ENCODE measurements at places on chromosomes 16 and 17.
A peak's percentile ranks its signal among the peaks of the same experiment; 100 is the strongest.

DNA sequence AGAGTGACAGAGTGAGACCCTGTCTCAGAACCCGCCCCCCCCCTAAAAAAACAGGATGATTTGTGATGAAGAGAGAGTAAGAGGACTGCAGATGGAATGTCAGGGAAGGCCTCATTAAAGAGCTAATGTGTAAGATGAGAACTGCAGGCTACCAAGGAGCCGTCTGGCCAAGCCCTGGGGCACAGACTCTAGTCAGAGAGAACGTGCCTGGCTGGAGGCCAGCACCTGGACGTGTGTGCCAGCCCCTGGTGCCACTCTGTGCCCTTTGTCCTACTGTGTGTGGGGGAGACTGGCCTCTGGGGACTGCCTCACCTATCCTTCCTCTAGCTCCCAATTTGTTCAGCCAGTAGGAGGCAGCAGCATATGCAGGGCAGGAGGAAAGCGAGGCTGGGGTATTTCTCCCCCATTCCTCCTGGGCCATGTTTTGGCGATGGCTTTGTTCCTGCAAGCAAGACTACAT, 37.1 kb downstream of the KNOP1 start:
- DNase-seq: no peak

DNA sequence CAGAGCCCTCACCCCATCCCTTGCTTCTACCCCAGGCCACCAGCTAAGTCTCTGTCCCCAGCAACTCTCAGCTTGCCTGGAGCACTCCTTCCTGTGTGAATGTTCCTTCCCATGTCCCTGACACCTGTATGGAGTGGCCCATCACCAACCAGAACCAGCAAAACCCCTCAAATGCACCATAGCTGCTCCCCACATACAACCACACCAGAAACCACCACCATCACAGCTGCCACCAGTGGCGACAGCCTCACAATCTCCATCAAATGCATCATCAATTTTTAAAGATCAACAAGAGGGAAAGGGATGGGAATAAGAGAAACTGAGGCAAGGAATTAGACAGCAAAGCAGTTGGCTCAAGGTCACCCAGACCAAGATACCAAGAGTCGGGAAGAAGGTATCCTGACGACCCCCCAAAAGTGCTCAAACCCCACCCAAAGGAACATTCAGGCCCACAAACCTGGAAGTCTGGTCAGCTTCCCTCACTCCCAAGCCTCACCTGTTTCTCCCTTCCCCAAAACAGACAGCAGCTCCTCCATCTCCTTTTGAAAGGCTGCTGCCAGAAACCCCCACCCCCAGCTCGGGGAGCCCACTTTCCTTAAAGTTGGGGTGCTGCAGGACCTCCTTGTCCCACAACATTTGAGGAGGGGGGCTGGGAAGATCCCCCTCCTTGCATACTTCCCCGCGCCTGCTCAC, 1.8 kb downstream of the SRCIN1 start:
- no peak for DNase-seq

GRCh38 chr17:77449908-77450741, 309.4 kb downstream of the SEC14L1 start:
- no peak for DNase-seq

DNA sequence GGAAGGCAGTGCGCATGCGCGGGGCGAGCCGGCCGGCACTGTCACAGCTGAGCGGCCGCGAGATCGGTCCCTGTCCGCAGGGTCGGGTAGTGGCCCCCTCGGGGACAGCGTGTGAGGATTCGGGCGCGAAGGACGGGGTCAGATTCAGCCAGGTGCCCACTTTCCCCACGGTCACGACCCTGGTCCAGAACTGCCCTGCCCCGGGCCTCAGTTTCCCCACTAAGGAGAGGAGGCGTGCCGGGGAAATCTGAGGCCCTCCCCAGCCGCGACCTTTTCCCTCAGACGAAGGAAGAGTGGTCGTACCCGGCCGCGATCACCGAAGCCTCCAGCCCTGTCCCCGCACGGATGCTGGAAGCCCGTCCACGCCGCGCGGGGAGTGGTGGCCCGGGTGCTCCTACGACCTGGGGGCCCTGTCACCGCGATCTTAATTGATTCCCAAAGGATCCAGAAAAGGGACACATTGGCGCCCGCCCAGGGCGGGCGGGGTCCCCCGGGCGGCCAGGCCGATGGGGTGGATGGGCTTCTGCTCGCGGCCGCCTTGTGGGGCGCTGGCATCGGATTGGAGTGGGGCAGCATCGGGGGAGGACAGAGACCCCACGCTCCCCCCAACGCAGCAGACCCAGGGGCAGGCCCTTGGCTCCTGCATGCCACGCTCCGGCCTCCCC, 57.7 kb downstream of the SRL start:
- no peak for DNase-seq

GRCh38 chr16:83533193-83533592, 274.6 kb upstream of the HSBP1 start:
- DNase-seq: no peak

GRCh38 chr17:46942441-46943217, 19.7 kb downstream of the GOSR2 start:
- DNase-seq: peak; percentile 29

- no peak for DNase-seq
These were observed 79.7 kb upstream of the CPHXL start for GRCh38 chr16:75805946-75806345.

- no peak for DNase-seq
These were observed 608.5 kb downstream of the KCNJ18 start for GRCh38 chr17:22300731-22301352.

GRCh38 chr16:29312835-29313558, 93.5 kb downstream of the NPIPB11 start:
- no peak for DNase-seq

- DNase-seq: no peak
These were observed 72.0 kb upstream of the CDH5 start for GRCh38 chr16:66294507-66294906.

DNA sequence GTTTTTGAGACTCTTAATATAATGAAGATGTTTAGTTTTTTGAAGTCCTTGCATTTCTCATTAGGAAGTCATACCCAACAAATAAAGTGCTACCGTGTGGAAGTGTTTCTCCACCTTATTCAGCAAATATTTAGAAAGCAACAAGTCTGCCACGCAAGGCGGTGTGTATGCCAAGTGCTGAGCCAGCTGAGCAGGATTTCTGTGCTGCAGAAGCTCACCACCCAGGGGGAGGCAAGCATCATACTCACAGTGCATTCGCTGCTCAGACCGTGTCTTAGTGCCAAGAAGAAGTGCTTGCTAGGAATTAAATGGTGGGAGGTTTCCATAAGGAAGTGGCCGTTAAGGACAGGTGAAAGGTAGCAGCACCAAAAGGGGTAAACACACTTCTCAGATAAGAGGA, 111.2 kb downstream of the ARHGAP44 start:
- no peak for DNase-seq

DNA sequence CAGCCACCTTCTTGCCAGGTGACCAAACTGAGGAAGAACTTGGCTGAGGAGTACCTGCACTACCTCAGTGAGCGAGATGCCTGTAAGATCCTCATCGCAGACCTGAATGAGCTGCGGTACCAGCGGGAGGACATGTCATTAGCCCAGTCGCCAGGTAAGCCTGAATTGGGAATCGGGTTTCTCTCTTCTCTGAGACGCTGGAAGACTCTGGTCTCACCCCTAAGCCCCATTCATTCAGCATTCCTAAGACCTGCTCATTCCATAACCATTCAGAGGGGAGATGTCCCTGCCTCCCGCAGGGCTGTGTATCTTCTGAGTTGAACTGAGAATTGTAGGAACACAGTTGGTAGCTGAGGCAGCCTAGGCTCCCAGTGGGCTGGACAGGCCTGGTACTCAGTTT, 17.0 kb upstream of the THAP11 start:
- no peak for DNase-seq

- DNase-seq: no peak
These were observed 21.4 kb downstream of the DCUN1D3 start for GRCh38 chr16:20878682-20879147.

- DNase-seq: no peak
These were observed 344.9 kb downstream of the CPPED1 start for GRCh38 chr16:12458591-12459358.

DNA sequence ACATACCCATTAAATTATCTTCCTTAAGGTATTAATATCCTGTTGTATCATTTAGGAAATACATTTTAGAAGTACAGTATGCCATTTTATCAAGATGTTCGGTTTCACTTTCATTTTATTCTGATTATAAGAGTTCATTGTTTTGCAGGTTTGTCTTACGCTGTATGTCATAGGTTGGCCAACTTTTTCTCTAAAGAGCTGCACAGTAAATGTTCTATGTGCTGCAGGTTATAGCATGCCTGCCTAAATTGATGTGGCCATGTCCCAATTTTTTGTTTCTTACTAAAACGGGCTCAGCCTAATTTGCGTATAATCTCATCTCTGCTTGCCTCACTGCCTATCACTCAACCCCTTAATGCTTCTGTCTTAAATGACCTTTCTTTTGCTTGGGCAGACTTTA, 126.4 kb downstream of the USP22 start:
- no peak for DNase-seq

DNA sequence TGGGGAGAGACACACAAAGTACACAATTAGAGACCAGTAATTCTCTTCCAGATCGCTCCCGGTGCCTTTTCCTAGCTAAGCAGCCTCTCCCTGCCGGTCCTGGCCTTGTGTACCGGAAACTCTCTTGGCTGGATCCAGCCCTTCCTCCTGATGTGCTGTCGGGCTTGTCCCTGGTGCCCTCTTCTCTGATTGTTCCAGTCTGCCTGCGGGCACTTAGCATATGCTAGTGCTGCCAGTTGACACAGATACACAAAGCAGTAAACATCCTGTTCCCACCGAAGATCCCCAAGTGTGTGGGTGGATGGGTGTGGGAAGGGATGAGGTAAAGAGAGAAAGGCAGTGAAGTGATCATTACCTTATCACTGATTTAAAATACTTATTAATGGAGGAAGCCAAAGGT, 9.7 kb downstream of the HS3ST3B1 start:
- no peak for DNase-seq

DNA sequence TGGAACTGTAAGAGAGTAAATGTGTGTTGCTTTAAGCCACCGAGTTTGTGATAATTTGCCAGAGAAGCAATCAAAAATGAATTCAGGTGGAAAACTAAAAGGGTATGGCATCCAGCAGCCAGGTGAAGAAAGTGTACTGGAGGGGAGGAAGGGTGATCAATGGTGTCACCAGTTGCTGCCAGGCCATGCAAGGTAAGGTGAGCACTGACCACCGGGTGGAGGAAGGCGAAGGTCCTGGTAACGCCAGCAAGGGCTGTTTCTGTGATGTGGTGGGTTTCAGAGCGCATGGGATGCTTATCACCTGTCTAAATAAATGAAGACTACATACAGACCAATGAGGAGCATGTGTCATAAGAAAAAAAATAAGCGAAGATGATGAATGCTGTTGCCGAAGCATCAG, 6.9 kb downstream of the FA2H start:
- no peak for DNase-seq

DNA sequence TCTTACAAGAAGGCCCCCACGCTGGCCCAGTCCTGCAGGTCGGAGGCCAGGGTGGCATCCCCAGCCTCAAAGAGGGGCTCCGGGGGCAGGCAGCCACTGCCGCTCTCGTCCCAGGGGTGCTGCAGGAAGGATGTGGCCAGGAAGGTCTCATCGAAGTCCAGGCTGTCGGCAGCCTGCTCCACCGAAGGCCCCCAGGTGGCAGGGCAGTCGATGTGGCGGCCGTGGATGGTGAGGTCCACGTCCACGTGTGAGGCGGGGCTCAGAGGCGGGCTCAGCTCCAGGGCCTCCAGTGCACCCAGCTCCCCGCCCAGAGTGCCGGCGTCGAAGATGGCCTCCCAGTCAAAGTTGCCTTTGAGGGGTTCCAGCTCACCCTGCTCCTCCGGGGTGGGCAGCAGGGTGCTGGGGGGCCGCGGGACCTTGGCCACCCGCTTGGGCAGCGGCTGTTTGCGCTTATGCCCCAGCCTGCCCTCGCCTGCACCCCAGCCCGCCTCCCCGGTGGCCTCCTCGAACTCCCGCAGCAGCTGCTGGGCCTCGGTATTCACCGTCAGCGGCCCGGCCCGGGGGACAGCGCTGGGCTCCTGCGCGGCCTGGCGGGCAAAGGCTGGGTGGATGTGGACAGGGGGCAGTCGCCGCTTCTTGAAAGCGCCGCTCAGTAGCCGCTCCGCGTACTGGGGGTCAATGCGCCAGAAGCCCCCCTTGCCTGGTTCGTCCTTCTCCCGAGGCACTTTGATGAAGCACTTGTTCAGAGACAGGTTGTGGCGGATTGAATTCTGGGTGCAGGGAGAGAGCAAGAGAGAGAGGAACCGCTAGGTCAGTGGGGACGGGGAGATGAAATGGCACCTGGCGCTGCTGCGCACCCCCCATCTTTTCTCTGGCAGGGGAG, 3.5 kb downstream of the FOXJ1 start:
- no peak for DNase-seq

GRCh38 chr16:51753467-51754127, 602.5 kb upstream of the SALL1 start:
- no peak for DNase-seq

DNA sequence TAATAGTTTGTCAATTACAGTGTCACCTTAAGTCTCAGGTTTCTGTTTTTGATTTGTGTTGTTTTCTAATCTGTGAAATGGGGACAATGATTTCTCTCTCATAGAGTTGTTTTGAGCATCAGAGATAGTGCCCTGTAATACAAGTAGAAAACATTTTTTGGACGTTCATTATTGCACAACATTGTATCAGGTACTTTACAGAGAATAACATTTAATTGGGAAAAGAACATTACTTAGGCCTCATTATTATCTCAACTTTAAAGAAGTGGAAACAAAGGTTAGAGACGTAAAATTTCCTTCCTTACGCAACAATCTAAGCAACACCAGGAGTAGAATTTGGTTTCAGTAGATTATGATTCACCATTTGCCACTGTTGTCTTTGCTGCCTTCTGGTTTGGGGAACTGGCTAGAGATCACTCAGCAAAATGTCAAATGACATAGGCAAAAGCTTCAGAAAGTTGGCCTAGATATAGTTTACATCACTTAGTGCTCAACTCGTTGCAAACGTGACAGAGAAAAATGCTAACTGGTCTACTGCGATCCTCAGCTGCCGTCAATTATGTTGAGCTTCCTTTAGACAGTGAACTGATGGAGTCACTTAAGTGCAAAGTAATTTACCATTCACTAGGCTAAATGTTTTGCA, 1026.8 kb downstream of the CDH11 start:
- no peak for DNase-seq

- DNase-seq: no peak
These were observed 1.1 kb downstream of the ZNF423 start for GRCh38 chr16:49854796-49855203.

DNA sequence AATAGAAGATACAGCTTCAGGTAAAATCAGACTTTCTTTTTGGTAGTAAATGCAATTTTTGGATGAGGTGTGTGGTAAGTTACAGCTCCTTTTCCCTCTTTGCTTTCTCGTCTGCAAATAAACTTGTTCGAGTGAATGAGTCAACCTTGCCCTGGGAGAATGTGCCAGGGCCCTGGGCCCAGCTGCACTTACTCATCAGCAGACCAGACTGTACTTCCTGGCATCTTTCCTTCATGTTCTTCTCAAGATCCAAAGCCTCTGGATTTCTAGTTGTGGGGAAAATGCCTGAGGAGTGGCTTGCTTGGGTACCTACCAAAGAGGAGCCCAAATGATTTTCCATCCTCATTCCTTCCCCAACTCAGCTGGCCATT, 5.4 kb upstream of the G6PC1 start:
- DNase-seq: no peak

- no peak for DNase-seq
These were observed 25.5 kb downstream of the TMEM235 start for GRCh38 chr17:78256707-78257591.

All from stimulated activated CD4-positive, alpha-beta T cell treated with anti-CD3 and anti-CD28 coated beads, Interleukin-15, amount 100 ng/mL, for 48 hours (primary cell).